ENCODE measurements at places on chromosomes 2 and 18. TPM values are rescaled to one million over a fixed set of nuclear protein-coding genes. Genes with fewer than 3 reads are reported as not detected.

DNA sequence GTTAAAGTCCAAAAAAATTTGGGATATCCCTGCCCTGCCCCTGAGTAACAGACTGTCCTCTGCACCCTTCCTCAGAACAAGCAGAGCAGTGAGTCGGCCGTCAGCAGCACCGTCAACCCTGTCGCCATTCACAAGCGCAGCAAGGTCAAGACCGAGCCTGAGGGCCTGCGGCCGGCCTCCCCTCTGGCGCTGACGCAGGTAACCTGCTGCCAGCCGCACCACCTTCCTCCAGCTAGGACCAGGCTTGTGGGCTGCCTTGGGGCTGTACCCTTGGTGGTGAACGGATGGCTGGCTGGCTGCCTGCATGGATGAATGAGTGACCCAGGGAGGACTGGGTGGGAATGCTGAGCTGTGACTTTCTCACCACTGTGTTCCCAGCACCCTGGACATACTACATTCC is 236.2 kb downstream of the GLI2 start:
- no peak for DNase-seq

DNA sequence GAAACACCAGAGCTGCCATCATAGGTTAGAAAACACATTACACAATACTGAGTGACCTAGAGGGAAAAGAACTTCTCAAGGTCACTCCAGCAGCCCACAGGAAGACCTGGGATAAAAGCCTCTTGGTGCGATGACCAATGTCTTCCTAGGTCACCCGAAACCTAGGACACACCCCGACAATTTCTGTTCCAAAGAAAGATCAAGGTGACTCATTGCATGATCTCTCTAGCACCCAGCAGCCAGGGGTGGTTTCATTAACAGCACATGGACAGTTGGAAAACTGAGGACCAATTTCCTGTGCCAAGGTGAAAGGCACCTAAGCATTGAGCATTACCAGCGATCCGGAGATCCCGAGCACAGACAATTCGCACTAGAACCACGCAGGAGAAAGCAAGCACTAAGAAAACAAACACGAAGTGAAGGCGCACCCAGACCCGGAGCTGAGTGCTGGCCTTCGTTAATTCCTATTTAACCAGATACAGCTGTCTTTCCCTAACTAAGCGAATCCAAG is 1.5 kb downstream of the CACNB4 start:
- DNase-seq = no peak

DNA sequence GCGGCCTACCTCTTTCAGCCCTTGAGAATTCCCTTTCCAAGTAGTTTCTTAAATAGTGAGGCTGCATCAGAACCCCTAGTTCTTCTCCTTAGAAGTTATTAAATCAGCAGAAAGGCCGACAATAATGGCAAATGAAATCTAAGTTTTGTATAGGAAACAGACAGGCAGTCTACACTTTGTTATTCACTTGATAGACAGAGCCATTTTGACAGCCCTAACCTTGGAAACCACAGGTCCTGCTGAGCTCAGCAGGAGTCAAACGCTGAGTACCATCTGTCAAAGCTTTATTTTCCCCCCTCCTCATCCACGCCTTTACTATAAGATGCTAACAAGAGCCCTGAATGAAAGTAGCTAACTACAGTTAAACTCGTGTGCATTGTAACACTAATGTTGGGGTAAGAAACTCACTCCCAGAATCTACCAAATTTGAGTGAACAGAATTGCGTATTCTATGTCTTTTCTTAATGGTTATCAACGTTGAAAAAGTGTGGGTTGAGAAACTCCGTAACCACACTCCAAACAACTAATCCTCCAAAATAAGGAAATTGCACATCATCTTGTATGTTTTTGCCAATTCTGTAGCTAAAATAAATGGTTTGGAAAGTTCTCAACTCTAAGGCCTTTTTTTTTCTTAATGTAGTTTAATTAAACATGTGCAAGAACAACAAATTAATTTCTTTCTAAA is 90.6 kb upstream of the EFEMP1 start:
- no peak for DNase-seq

DNA sequence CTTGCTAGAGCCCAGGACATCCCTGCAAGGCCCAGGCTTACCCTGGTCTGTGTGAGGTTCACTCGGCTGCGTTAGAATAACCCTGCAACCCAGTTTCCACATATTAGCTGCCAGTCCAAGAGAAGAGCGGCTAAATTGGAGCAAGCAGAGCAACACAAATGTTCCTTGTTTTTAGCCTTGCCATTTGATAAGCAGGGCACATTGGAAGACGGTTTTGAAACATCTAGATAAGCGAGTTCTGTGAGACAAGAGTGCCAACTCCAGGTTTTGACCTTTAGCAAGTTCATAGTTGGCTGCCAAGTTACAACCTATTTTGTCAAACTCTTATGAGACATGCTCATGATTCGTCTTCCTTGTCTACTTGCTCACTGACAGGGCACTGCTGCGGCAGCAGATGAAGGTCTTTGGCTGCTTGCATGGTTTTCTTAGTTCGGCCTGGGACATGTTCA is 23.5 kb downstream of the DPP4 start:
- DNase-seq = no peak

DNA sequence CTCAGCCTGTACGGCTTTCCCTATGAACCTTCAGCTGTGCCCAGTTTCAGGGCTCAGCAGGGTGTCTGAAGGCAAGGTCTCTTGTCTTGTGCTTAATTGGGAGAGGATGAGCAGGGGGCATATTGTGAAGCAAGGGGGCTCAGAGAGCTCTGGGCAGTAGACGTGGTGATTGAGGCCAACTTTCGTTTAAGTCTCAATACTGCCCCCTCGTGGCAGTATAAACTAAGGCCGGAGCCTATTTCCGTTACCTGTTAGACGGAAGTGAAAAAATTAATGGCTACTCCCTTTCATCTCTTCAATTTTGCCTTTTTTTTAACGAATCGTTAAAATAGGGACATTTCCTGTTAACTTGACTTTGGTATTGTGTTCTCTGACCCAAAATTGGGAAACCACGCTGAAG is 193.4 kb downstream of the TDRD15 start:
- peak; percentile 43 for DNase-seq

DNA sequence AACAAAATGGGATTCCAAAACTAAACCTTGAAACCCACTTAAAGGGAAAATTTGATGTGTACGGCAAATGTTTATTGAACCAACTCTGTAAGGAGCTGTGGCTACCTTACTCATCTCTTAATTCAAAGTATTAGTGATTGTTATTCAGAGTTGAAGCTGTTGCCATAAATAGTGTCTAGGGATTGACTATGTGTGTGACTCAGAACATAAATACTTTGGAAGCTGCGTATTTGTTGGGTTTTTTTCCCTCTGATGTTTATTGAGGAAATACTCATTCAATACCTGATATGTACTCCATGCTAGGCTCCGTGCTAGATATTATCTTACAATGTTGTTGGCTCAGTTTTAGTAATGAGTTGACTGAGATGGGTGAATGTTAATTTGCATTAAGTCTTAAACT is 90.4 kb downstream of the PTRHD1 start:
- no peak for DNase-seq

GRCh38 chr2:231359441-231359840 is 36.1 kb upstream of the B3GNT7 start:
- no peak for DNase-seq

- no peak for DNase-seq
Observed at GRCh38 chr18:12318857-12319256, 10.8 kb downstream of the TUBB6 start.

DNA sequence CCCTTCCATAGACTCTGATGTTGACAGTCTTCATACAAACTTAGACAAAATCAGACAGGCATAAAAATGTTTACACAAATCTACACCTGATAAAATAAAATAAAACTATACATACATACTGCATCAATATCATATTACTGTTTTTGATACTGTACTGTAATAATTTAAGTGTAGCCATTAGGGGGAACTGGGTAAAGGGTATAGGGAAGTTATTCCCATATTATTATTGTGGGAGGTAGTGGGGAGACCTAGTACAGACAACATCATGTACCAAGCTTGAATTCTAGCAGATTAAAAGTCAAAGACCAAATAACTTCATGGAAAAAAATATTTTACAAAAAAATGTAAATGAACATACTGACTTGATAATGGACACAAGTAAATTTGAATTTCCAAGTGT is 43.3 kb downstream of the PUM2 start:
- DNase-seq = no peak

- DNase-seq = peak; percentile 68
Observed at GRCh38 chr2:199488772-199489400, 31.1 kb upstream of the SATB2 start.

DNA sequence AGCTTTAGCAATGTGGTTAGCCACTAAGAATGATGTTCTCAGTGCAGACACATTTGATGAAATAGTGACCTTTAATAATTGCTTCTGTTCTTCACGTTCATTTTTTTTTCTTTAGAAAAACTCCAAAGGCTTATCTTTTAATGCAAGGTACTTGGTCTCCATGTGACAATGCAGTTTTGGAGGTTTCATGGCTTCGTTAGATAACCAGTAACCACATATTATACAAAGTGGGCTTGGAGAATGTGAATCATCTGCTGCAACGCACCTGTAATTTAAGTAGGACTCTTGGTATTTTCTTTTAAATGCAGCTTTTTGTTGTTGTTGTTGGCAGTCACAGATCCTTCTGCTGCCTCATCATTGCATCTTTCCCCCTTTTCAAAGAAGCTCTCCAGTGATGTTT is 1606.3 kb downstream of the SUCLG1 start:
- no peak for DNase-seq

- DNase-seq = peak; percentile 22
Observed at GRCh38 chr2:152098496-152099366, at the start of gene CACNB4. Gene CACNB4 (minus strand): TSS chr2:152099044.

RAD51AP2 gene
- not detected for total RNA-seq

- no peak for DNase-seq
Observed at GRCh38 chr2:202530038-202530437, 104.7 kb upstream of the FAM117B start.

- DNase-seq = no peak
Observed at GRCh38 chr2:186485576-186485870, 537 bp upstream of the ZC3H15 start.

MC5R gene
- not detected for total RNA-seq

DNA sequence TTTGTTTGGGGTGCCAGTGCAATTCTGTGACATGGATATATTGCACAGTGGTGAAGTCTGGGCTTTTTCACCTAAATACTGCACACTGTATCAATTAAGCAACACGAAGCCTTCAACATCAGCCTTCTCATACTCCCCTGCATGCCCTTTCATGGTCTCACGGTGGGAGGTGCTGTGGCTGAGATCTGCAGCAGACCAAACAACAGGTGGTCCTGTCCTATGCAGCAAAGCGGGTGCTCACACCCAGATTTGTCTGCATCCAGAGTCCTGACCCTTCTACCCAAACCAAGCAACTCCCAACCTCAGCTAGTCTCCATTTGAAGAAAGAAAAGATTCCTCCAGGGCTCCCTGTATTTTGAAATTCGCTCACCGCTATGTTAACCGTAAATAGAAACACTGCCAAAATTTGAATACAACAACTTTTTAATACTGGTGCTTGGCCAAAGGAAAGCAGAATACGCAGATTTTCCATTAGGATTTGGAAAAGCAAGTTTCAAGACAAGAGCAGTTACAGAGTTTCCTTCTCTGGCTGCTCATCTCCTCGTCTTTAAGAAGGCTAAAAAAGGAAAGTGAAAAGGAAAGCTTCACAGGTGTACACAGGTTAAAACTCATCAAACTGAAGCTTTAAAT is 34.9 kb downstream of the FAM168B start:
- no peak for DNase-seq

- DNase-seq = peak; percentile 64
Observed at GRCh38 chr18:77059294-77059916, 73.2 kb downstream of the MBP start.

TEKT4 gene
- total RNA-seq = not detected

GRCh38 chr2:187118331-187119099 is 269.5 kb upstream of the ZSWIM2 start:
- no peak for DNase-seq

GRCh38 chr2:136135921-136136906 is 18.3 kb upstream of the CXCR4 start:
- peak; percentile 78 for DNase-seq

DNA sequence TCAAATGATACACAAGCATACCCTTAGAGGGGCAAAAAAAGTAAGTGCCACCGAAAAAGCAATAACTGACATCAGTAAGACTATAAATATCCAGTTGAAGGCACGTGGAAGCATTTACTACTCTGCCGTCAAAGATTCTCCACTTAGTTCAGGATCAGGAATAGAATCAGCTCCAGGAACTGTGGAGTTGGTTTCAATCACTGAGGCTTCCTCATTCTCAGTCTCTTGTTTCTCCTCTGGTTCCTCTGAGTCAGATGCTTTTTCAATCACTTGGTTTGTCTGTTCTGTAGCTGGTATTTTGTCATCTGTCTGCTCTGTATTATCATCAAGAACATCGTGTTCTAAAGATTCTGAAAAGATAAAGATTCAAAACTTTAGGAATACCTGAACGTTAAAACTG is 72.2 kb downstream of the LNPK start:
- DNase-seq = no peak

GRCh38 chr2:12240206-12240605 is 476.5 kb upstream of the TRIB2 start:
- DNase-seq = no peak

DNA sequence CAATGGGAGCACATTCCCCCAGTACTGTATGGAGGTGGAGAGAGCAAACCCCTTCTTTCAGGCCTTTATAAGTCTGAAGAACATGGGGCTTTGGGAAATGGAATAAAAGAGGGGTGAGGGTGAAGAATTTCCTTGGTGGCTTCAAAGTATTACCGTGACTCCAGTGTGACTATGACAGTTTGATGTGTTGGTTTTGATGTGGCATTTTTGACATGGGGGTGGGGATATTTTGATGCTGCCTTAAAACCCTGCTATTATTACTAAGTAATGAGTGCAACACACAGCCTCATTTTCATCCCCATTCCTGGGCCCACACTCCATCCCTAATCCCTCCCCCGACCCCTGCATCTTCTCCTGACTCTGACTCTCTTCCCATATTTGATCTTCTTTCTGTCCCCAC is 23.6 kb downstream of the QPCT start:
- DNase-seq = peak; percentile 51

DNA sequence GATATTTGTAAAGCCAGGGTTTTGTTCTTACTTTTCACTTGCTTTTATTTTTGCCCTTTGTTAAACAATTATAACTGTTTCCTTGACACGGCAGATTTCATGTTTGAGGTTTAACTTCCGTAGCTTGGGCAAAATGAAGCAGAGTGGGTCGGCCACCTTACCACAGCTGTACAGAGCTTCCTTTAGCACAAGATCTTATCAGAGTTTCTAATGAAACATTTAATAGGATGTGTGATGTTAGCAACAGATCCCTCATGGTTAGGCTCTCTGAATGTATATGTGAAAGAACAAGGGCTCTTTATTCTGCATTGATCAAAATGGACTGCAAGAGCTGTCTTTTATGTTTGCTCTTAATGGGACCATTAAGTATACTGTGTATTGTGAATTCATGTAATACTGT is 22.3 kb downstream of the RNF125 start:
- peak; percentile 49 for DNase-seq

Measured in activated naive CD4-positive, alpha-beta T cell treated with anti-CD3 and anti-CD28 coated beads for 36 hours (primary cell).